Right renal pelvis (tissue), 4 donors: ENCODE measurements at places on chromosomes 16 and 17. TPM values are rescaled to one million over a fixed set of nuclear protein-coding genes. Genes with fewer than 3 reads are reported as not detected.

Gene CAPNS2
- not detected for polyA plus RNA-seq

Gene ITGAD
- polyA plus RNA-seq = 0.27 TPM

Gene MFSD6L
- polyA plus RNA-seq = 4.2 TPM

Gene CDRT15L2
- polyA plus RNA-seq = not detected

Gene PCGF2
- 81.4 TPM for polyA plus RNA-seq

GRCh38 chr16:11507350-11507749, 79.4 kb downstream of the LITAF start:
- no peak for DNase-seq

DNA sequence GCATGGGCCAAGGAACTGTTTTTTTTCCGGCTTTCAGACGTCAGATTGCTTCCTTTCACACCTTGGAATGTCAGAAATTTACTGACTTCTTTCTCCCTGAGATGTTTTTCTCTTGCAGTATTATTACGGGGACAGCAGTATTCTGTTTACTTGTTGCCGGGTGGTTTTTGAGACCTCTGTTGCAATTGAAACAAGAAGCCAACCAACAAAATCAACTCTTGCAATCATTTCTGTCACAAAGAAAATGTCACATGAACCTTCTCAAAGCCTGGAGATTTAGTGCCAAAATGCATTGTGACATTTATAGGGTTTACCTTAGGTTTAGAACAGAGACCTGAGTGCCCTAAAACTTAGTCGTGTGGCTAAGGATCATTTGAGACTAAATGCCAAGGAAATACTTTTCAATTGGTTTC, 174.3 kb downstream of the MAP2K6 start:
- no peak for DNase-seq

DNA sequence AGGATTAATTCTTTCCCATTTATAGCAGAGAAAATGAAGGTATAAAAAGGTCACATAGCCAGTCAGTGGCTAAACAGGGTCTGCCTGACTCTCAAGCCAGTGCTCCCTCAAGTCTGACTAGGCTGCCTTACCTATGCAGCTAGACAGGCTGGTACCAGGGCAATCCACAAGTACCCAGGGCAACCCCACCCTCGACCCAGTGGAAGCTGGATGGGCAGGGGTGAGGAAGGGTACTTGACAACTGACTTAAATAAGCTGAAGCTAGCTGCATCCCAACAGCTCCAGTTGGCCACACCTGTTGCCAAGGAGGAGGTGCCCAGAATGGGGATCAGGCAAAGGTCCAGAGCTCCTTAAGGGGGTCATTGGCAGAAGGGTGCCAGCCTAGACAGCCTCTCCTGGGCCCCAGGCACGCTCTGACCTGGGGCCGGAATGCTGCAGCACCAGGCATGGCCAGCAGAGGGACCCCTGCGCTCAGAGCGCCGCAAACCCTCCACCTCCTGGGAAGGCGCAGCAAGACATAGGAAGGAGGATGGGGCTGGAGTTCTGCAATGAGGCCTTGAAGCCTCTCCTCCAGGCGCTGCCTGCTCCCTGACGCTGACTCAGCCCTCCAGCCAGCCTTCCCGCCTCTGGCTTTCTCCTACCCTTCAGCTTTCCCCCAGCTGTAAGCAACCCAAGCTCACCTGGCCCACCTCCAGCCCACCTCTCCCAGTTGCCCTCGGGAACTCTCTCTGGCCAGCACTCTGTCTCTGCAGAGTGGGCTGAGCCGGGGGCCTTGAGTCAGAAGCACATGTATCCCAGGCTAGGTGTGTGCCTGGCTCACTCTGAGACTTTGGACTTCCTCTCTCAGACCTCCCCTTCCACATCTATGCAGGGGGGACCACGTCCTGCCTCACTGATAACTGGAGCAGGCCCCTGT, 28.8 kb downstream of the MPP2 start:
- DNase-seq = peak; percentile 44

DNA sequence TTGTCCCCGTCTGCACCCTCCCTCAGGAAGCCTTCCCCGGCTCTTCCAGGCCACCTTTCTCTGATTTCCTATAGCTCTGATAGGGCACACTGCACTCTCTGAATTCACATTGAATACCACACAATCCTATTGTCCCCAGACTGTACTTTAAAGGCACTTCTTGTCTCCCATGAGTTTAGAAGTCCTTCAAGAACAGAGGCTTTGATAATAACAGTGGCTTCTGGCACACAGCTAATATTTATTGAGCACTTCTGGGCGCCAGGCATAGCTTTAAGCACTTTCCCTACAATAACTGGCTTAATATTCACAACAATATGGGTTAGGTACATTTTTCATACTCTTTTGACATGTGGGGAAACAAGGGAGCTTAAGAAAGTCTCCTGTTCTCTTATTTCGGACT, 169.7 kb upstream of the IRX6 start:
- DNase-seq = no peak
